ENCODE measurements at places on chromosomes 1 and 21. TPM values are rescaled to one million over a fixed set of nuclear protein-coding genes. Genes with fewer than 3 reads are reported as not detected.
A peak's percentile ranks its signal among the peaks of the same experiment; 100 is the strongest.

DNA sequence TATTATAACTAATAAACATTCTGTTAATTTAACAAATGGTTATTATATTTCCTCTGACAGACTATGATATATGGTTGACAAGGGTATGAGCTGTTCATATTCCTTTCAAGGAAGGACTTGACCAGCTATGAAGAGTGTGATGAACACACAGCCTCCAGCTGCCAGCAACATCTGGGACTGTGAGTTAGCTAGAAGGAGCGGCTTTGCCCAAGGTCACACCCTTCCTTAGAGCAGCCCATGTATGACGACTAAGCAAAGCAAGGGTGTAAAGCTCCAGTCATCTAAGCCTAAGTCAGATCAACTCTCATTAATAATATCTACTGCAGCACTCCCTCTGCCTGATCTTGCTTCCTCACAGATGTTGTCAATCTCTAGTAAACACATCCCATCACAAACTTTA lies 355.4 kb downstream of the PLPP3 start:
- no peak for DNase-seq

- no peak for DNase-seq
These were observed 321.6 kb upstream of the LRRC7 start for GRCh38 chr1:69246109-69246508.

GRCh38 chr1:51491166-51491981 lies 27.7 kb downstream of the EPS15 start:
- DNase-seq: peak; percentile 27

- DNase-seq: no peak
These were observed 302.3 kb upstream of the PLD5 start for GRCh38 chr1:242826701-242827336.

- no peak for DNase-seq
These were observed 94.7 kb upstream of the ACTRT2 start for GRCh38 chr1:2926447-2927055.

GRCh38 chr21:34900376-34900775 lies 148.7 kb downstream of the RUNX1 start:
- DNase-seq: no peak

GRCh38 chr21:45533846-45534635 lies 8.2 kb downstream of the SLC19A1 start:
- no peak for DNase-seq

DNA sequence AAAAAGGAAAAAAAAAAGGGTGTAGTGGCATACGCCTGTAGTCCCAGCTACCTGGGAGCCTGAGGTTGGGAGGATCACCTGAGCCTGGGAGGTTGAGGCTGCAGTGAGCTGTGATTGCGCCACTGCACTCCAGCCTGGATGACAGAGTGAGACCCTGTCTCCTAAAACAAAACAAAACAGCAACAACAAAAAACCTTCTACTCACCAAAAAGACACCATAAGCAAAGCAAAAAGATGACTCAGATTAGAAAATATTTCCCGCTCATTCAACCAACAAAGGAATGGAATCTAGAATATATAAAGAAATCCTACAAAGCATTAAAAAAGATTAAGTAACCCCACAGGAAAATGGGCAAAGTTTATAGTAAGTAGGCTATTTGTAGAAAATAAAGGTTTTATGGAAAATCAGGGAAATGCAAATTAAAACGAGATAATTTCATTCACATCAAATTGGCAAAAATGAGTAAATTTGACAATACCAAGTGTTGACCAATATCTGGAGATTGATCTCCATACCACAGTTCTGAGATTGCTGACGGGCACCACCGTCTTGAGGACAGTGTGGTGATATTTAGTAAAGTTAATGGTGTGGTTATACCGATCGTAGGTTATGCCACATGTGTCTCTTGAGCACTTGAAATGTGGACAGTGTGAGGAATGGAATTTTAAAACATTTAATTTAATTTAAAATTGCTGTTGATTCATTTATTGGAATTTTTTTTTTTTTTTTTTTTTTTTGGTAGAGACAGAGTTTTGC lies 54.0 kb downstream of the PIK3CD start:
- no peak for DNase-seq

Gene FOXD3
- total RNA-seq: 0.28 TPM

Gene PRELP
- total RNA-seq: not detected

Gene SYDE2
- 8.3 TPM for total RNA-seq

Gene L1TD1
- total RNA-seq: not detected

Measured in Calu3 (cell line).